ENCODE measurements at places on chromosomes 1 and 21.

DNA sequence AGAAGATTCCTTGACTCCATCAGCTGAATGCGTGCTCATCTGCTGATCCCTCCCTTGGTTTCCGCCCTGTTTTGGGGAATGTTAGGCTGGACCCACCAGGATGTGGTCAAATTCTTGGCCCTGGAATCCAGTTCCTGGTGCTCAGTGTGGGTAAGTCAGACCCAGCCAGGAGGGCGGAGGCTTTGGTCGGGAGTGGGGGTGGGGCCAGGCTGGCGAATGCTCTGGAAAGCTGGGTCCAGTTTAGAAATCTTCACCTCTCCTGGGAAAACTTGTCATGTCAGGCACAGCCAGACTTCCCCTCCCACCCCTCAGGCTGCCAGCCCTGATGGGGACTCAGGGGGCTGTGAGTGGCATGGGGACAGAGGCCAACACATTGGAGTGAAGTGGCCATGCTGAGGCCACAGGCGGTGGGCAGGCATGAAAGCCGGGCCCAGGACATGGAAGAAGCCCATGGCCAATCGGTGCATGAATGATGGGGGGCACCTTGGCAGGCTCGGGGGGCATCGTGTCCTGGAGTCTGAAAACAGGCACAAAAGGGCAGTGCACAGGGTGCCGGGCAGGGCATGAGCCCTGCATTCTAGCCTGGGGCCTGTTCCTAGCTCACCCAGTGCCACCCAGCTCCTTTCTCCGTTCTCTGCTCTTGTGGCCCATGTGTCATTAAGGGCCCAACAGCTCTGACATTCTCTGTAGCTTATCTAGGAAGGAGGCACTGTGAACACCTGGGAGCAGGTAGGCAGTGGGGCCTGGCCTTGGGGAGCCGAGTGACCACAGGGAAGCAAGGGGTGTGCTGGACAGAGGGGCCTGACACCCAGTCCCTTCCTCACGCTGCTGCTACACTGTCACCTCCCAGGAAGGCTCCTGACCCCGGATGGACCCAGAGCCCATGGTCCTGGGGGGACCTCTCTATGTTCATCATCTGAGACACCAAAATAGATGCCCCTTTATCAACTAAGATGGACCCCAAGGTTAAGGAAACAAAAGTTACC, 14.6 kb upstream of the PADI1 start:
- DNase-seq, result no peak

- no peak for DNase-seq
Observed at GRCh38 chr1:207831517-207832327, 79.2 kb downstream of the CD34 start.

DNA sequence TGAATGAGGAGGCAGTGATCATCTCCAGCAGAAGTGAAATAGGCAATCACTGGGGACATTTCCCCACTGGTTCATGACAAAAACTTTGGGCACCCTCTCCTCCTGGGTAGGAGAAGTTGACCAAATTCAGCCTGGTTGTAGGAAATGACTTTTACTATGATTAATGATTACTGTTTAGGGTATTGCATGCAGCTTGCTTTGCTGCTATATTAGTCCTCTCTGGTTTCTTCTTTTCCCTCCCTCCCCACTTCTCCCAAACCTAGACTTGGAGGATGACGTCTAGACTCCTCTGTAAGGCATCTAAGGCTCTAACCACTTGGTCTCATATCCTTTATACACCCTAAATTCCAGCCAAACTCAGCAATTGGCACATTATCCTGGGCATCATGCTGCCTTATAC, 3.4 kb upstream of the RGS16 start:
- no peak for DNase-seq

DNA sequence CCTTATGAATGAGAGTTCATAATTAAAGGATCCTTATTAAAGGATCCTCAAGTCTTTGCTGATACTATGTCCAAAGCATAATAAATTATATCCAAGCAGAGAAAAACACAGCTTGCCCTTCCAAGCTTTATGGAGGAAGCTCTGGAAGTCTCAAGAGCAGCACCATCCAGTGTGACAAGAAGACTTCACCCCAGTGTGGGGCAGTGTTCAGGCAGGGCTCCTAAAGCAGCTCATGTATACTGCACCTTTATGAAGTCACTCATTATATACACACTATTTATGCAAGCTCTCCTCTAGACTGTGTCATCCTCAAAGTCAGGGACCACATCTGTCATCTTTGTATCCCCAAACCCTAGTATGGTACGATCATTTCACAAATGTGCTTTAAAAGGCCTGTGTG, 11.9 kb upstream of the CCN1 start:
- no peak for DNase-seq

DNA sequence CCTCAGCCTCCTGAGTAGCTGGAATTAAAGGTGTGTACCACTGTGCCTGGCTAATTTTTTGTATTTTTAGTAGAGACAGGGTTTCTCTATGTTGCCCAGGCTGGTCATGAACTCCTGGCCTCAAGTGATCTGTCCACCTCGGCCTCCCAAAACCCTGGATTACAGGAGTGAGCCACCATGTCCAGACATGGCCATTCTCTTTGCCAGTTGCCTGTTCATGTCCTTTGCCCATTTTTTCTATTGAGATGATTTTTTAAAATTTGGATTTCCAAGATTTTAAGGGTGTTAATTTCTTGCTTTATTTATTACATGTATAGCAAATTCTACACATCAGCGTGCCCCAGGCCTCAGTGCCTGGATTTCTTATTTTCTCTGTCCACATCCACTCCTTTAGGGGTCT, 2.8 kb downstream of the POLR3GL start:
- no peak for DNase-seq

DNA sequence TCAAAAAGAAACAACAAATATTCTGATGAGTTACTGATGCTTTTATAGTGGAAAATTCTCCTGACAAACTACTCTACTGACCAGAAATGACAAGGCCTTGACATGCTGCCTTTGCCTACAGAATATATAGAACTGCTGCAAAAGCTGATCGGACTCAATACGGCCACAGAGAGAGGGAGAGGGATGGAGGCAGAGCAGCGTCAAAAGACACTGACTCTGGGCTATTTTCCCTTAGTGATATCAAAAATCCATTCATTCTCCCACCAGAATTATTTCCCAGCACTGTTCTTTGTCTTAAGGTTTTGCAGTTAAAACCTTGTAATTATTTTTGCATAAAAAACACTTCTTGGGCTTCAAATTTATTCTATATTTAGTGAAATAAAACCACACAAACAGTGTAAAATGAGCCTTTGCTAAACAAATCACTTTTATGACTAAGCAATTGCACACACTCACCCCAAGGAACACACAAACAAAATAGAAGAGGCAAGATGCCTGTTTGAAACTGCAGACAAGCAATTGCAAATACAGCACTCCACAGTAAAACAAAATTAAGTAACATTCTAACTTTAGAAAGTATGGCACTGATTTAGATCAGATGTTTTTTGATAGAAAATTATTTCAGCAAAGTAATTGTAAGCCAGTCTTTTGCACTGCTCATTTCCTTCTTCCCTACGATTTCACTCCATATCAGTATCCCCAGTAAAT, 1036.4 kb downstream of the ADGRL2 start:
- no peak for DNase-seq

- DNase-seq, result no peak
Observed at GRCh38 chr1:10308001-10308400, 90.9 kb upstream of the PGD start.

DNA sequence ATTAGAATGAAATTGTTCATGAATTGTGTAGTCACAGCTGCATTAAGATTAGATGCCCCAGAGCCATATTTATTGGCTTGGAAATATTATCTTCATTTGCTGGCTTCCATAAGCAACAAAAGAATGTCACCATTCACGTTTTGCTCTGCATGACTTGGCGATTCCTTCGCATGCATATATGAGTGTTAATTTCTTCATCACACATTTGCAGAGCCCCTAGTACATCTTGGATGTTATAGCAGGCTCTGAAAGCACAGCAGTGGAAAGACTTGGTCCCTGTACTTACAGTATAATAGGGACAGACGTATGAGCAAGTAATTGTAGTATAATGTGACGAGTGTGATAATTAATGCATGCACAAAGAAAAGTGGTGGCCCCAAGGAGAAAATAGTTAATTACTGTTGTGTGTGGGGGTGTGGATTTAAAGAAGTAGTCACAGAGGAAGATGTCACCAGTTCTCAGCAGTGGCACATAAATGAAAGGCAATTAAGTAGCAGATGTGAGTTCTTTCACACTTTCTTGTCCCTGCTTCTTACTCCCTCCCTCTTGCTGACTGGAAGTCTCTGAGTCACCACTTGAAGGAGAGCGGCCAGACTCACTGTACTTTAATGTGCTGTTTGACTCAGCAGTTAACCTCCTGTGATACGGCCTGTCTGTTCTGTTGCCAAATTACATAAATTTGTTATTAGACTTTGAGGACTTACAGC, 21.0 kb downstream of the S100A10 start:
- peak; percentile 38 for DNase-seq

DNA sequence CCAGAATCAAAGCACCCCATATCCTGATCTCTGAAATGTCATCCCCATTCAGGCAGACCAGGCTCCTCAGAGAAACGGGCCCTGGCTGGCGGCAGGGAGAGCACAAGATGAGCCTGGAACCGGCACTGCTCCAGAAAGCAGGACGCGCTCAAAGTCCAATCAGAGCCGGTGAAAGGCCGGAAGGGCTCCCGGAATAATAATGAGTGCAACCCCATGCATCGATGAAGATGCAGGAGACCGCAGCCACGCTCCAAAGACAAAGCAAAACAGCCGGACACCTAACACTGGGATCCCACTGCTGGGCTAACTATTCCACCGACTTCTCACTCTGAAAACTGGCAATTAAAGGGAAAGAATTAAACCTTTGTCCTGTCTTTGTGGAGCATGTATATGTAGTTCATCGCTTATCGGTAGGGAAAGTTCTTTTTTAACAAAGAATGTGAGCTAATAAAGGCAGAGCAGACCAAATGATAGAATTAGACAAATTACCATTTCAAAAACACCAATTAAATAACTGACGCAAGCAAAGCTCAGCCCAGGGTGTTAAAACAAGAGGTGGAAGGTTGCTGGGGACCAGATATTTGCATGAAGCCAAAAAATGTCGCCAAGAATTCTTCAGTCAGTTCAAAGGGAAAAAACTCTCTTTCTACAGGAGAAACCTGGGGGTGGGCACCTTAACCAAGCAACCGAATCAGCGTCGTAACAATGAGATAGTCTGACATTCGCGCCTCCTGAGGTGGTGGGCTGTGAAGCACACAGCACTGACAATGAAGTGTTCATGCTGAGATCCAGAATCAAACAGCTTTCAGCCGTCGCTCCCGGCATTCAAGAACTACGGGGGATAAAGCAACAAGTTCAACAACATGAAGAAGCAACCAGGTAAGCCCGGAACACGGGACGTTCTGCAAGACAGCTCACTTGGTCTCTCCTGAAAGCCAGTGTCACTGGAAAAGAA, 95.2 kb downstream of the NPHP4 start:
- DNase-seq, result no peak

GRCh38 chr1:30445449-30445848, 277.9 kb downstream of the MATN1 start:
- DNase-seq, result no peak

DNA sequence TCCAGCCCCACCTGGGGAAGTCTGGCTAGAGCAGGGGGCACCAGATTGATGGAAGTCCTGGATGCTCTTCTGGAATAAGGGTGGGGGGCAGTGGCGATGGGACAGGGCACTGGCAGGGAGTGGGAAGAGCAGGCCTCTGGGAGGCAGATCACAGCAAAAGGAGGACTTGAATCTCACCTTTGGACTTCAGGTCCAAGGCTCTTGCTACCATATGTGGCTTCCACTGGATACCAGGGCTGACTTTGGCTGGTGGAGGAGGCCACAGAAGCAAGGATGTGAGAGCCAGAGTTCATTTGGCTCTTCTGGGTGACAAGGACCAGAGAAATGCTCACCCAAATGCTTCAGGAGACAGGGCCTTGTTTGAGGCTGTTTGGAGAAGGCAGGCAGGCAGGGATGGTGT, 16.0 kb upstream of the SYNC start:
- no peak for DNase-seq

DNA sequence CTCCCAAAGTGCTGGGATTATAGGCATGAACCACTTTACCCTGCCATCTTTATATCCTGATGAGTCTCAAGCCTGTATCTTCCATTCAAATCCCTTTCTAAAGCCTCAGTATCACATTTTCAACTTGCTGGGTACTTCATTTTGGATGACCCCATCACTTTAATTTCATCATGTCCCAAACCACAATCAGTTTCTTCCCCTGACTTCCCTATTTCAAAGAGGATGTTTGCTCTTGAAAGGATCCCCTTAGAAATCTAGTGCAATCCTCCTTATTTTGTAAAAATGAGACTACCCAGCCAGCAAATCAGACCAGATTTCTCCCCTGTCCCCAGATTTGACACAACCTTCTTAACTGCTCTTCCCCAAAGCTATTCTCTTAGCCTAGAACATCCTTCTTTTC, 7.0 kb upstream of the TRIT1 start:
- no peak for DNase-seq

Data from T1000 (cell line).